Neural progenitor cell (in vitro differentiated cells): ENCODE measurements at places on chromosomes 6 and 20. TPM values are rescaled to one million over a fixed set of nuclear protein-coding genes. Genes with fewer than 3 reads are reported as not detected.

The NRSN2 gene
- total RNA-seq, result 8.8 and 20.1 TPM in 2 replicates

The CUL9 gene
- 14.1 and 25.9 TPM in 2 replicates for total RNA-seq

The KIF25 gene
- total RNA-seq, result 1.2 and 1.5 TPM in 2 replicates

The PPARD gene
- 4.9 and 8.2 TPM in 2 replicates for total RNA-seq

The SMIM8 gene
- total RNA-seq, result 18.7 and 31.7 TPM in 2 replicates

The GABRR2 gene
- 0.28 TPM in 1 of 2 replicates, not detected in the other for total RNA-seq

The MLIP gene
- not detected in 2 replicates for total RNA-seq

The PERP gene
- 29.9 and 35.4 TPM in 2 replicates for total RNA-seq

The IGF2R gene
- total RNA-seq, result 35.1 and 46.1 TPM in 2 replicates

The ECT2L gene
- total RNA-seq, result 0.06 TPM in 1 of 2 replicates, not detected in the other

The CFB gene
- total RNA-seq, result 0.50 TPM in 1 of 2 replicates, not detected in the other

The BTN2A1 gene
- 11.6 and 14.2 TPM in 2 replicates for total RNA-seq

The ZBTB9 gene
- 10.2 and 12.7 TPM in 2 replicates for total RNA-seq

DNA sequence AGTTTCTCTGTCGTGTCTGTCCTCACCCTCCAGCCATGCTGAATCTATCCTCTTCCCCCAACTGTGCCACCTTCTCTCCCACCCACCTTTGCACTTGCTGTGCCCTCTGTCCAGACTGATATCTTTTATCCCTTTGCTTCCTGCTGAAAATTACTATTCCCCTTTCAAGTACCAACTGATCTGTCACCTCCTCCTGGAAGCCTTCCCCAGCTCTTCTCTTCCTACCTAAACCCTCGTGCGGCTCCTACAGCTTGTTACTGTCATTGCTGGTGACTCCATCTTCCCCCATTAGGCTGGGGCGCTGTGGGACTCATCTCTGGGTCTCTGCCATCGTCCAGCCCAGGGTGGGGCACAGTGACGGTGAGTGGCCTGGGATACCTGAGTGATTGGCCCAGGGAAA lies 1.1 kb downstream of the BPIFB6 start:
- no peaks in the 10 kb centered on the region for H3K4me1 ChIP-seq
- H3K4me3 ChIP-seq, result no peak overlapping the region
- no peaks in the 10 kb centered on the region for H3K36me3 ChIP-seq
- DNase-seq, result no peak
- H3K27ac ChIP-seq, result no peak overlapping the region

- no peak overlapping the region for H3K4me3 ChIP-seq
- no peak overlapping the region for H3K27ac ChIP-seq
- H3K36me3 ChIP-seq, result no peaks in the 10 kb centered on the region
- no peaks in the 10 kb centered on the region for H3K4me1 ChIP-seq
Observed at GRCh38 chr6:152184573-152184916, 377.1 kb downstream of the ESR1 start.

GRCh38 chr20:5442101-5442500 lies 125.3 kb upstream of the PROKR2 start:
- no peaks in the 10 kb centered on the region for H3K4me1 ChIP-seq
- no peak overlapping the region for H3K27ac ChIP-seq
- H3K4me3 ChIP-seq, result no peak overlapping the region
- no peaks in the 10 kb centered on the region for H3K36me3 ChIP-seq

DNA sequence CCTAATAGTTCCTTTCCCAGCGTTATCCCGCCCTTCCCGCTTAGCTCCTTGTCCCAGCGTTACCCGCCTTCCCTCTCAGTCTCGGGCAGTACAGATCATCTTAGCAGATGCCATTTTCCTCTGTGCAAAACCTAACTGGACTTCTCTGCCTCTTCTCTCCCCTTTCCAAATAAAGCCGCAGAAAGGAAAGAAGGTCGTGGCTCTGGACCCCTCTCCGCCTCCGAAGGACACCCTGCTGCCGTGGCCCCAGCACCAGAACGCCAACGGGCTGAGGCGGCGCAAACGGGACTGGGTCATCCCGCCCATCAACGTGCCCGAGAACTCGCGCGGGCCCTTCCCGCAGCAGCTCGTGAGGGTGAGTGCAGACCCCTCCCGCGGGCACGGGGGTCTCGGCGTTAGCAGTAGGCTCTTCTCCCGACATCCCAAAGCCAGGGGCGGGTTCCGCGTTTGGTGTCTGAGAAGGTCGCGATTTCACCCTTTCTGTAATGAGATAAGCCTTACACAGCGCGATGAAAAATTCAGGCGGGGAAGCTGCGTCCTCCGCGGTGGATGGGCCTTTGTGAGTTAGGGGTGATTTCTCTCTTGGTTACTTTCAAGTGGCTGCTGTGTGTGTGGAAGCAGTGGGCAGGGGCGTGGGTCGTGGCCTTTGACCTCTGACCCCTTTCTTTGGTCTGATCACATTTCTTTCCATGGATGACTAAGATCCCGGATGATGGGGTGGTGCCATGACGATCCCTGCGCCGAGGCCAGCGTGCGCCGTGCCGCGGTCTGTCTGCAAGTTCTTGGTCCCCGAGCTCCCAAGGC lies 292.7 kb downstream of the TAF4 start:
- H3K4me1 ChIP-seq, result no peaks in the 10 kb centered on the region
- H3K36me3 ChIP-seq, result no peaks in the 10 kb centered on the region
- peaks cover 6% of the 10 kb centered on the region for H3K27me3 ChIP-seq
- DNase-seq, result no peak
- H3K27ac ChIP-seq, result no peak overlapping the region

- no peaks in the 10 kb centered on the region for H3K27me3 ChIP-seq
- H3K4me3 ChIP-seq, result no peak overlapping the region
- peaks cover 7% of the 10 kb centered on the region for H3K36me3 ChIP-seq
- no peak overlapping the region for H3K27ac ChIP-seq
- no peak for DNase-seq
- H3K4me1 ChIP-seq, result no peaks in the 10 kb centered on the region
Observed at GRCh38 chr6:132499757-132500156, 13.2 kb downstream of the STX7 start.

- no peaks in the 10 kb centered on the region for H3K36me3 ChIP-seq
- DNase-seq, result no peak
- no peak overlapping the region for H3K27ac ChIP-seq
- H3K4me1 ChIP-seq, result no peaks in the 10 kb centered on the region
Observed at GRCh38 chr6:165883851-165884640, 221.0 kb upstream of the PDE10A start.

DNA sequence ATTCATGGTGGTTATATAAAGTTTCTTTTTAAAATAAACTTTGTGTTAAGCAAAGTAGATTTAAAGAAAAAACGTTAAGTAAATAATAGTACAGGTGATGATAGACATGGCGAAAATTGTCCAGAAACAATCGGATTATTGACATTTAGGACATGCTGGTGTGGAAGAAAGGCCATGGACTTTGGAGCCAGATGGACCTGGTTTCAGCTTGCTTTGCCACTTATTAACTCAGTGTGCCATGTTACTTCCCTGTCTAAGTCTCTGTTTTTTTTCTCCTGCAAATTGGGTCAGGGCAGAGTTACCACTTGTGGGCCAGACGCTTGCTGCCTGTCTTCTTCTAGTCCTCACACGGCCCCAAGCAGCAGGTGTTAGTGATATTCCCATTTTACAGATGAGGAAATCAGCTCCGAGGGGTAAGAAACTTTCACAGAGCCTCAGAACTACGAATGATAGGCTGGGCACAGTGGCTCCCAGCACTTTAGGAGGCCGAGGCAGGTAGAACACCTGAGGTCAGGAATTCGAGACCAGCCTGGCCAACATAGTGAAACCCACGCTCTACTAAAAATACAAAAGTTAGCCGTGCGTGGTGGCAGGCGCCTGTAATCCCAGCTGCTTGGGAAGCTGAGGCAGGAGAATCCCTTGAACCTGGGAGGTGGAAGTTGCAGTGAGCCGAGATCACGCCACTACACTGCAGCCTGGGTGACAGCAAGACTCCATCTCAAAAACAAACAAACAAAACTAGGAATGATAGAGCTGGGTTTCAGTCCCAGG lies 12.4 kb downstream of the KIF3B start:
- DNase-seq, result no peak
- H3K27ac ChIP-seq, result no peak overlapping the region
- H3K36me3 ChIP-seq, result no peaks in the 10 kb centered on the region

DNA sequence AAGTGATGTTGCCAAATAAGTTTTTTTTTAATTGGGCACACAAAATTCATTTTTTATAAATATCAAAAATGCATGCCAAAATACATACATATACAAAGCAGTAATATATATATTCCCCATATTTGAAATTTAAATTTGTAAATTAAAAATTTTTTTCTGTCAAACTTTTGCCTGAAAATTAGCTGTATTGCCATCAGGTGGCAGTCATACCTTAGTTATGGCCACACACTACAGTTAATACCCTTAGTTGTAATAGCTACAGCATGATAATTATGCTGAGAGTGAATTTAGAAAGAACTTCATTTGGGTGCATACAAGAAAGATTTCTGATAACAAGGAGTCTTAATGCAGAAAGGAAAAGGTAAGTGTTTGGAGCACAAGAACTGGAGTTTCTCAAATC lies 46.2 kb upstream of the SDHAF4 start:
- H3K27me3 ChIP-seq, result no peaks in the 10 kb centered on the region
- H3K4me3 ChIP-seq, result no peak overlapping the region
- H3K4me1 ChIP-seq, result no peaks in the 10 kb centered on the region
- DNase-seq, result no peak

- peaks cover 8% of the 10 kb centered on the region for H3K4me1 ChIP-seq
- no peak overlapping the region for H3K27ac ChIP-seq
- H3K36me3 ChIP-seq, result no peaks in the 10 kb centered on the region
- H3K4me3 ChIP-seq, result no peak overlapping the region
Observed at GRCh38 chr6:135006386-135006914, 48.2 kb downstream of the HBS1L start.

DNA sequence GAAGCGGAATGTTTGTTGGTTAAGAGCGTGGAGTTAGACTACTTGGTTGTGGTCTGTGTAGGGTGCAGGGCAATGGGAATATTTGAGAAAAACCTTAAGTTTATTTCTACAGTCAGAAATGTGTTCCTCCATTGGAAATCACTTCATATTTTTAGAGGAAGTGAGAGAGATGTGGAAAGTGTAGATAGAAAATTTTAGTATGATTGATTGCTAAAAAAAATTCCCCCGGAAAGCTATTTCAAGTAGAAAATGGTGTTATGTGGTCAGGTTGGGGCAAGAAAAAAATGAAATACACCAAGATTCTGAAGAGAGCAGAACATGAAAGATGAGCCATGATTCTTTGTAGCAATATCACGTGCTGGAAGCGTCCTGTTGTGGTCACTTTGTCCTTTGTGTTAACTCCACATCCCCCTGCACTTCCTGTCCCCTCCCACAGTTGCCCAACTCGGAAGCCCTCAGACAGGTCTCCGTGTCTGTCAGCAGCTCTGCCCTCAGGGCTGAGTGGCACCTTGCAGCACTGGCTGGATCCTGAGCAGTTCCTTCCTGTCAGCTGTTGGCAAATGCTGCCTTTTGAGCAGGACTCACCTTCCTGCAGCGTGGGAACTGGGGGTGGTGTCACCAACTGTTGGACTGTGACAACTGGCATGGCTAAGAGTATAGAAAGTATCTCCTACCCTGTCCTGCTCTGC lies 137.5 kb upstream of the SLC24A3 start:
- DNase-seq, result no peak
- no peaks in the 10 kb centered on the region for H3K36me3 ChIP-seq
- H3K27ac ChIP-seq, result no peak overlapping the region
- H3K4me1 ChIP-seq, result peaks cover 4% of the 10 kb centered on the region
- no peak overlapping the region for H3K4me3 ChIP-seq

GRCh38 chr6:40819182-40819834 lies 219.7 kb downstream of the UNC5CL start:
- no peaks in the 10 kb centered on the region for H3K27me3 ChIP-seq
- H3K36me3 ChIP-seq, result no peaks in the 10 kb centered on the region
- no peak for DNase-seq
- H3K27ac ChIP-seq, result no peak overlapping the region
- H3K4me3 ChIP-seq, result no peak overlapping the region
- H3K4me1 ChIP-seq, result no peaks in the 10 kb centered on the region

DNA sequence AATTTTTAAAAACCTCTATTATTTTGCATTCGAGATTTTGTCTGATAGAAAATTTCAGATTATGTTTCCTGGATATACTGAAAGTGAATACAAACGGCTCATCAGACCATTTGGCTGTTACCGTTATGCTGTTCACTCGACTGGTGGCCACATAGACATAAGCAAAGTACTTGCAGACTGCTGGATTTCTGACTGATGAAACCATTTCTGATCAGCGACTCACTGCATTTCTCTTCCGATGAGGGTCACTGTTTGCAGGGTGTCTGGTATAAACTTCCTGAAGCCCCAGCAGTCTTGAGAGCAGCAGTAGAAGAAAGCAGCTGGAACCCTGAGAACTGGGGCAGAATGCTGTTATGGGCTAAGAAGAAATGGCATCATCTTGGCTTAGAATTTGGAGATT lies 17.7 kb downstream of the SNX9 start:
- H3K4me3 ChIP-seq, result no peak overlapping the region
- H3K36me3 ChIP-seq, result no peaks in the 10 kb centered on the region
- H3K4me1 ChIP-seq, result peaks cover 17% of the 10 kb centered on the region
- no peak for DNase-seq
- H3K27ac ChIP-seq, result no peak overlapping the region
- H3K27me3 ChIP-seq, result no peaks in the 10 kb centered on the region

GRCh38 chr6:4055420-4056041 lies 23.4 kb downstream of the FAM217A start:
- no peaks in the 10 kb centered on the region for H3K4me1 ChIP-seq
- H3K27ac ChIP-seq, result no peak overlapping the region
- H3K27me3 ChIP-seq, result no peaks in the 10 kb centered on the region
- DNase-seq, result no peak
- H3K4me3 ChIP-seq, result no peak overlapping the region

DNA sequence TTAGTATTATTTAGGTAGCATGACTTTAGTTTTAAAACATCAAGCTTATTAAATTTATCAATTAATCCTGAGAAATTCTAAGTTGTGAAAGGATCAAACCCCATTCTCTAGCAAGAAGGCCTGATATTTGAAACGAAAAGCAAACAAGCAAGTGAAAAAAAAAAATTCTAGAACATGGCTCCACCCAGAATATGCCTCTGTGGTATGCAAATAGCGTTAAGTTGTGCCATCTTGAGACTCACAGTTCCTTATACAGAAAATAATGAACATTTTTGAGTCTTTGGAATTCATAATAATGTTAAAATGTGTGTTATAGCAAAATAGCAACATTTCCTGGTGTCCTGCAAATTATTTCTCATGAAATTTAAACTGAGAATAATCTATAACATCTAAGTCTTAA lies 42.0 kb downstream of the TRDN start:
- H3K27ac ChIP-seq, result no peak overlapping the region
- H3K4me1 ChIP-seq, result peaks cover 4% of the 10 kb centered on the region
- H3K27me3 ChIP-seq, result no peaks in the 10 kb centered on the region
- H3K4me3 ChIP-seq, result no peak overlapping the region
- no peak for DNase-seq

- DNase-seq, result no peak
- no peak overlapping the region for H3K27ac ChIP-seq
- H3K27me3 ChIP-seq, result no peaks in the 10 kb centered on the region
- H3K36me3 ChIP-seq, result peaks cover 6% of the 10 kb centered on the region
Observed at GRCh38 chr6:53566755-53567154, 21.9 kb upstream of the GCLC start.
